ENCODE measurements at places on chromosomes 6 and 20.

- no peak for DNase-seq
Measured at GRCh38 chr20:54514028-54514607, 38.7 kb downstream of the DOK5 start.

- DNase-seq: no peak
Measured at GRCh38 chr6:75118925-75119515, 86.8 kb downstream of the COL12A1 start.

DNA sequence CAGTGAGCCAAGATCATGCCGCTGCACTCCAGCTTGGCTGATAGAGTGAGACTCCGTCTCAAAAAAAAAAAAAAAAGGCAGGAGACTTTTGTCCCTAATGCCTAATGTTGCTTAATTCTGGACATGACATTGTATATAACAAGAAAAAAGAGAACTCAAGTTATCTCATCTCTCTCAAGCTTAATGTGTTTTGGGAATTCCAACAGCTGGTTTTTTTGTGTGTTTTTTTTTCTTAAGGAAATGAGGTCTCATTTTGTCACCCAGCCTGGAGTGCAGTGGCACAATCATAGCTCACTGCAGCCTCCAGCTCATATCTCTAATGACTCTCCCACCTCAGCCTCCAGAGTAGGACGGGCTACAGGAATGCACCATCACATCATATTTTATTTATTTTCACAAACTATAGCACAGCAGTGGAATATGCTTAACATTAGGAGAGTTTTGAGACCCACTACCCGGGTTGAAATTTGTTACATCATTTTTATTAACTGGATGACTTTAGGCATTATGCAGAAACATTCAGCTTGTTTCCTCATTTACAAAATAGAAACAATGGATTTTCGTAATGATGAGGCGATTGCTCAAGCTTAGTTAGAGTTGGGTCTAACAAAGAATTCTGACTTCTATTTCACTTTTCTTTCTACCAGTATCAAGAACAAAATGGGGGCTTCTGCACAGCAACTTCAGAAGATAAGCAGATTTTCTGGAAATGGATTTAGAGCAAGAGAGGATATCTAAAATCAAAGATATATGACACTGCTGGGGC, 104.1 kb upstream of the BTN3A2 start:
- no peak for DNase-seq

DNA sequence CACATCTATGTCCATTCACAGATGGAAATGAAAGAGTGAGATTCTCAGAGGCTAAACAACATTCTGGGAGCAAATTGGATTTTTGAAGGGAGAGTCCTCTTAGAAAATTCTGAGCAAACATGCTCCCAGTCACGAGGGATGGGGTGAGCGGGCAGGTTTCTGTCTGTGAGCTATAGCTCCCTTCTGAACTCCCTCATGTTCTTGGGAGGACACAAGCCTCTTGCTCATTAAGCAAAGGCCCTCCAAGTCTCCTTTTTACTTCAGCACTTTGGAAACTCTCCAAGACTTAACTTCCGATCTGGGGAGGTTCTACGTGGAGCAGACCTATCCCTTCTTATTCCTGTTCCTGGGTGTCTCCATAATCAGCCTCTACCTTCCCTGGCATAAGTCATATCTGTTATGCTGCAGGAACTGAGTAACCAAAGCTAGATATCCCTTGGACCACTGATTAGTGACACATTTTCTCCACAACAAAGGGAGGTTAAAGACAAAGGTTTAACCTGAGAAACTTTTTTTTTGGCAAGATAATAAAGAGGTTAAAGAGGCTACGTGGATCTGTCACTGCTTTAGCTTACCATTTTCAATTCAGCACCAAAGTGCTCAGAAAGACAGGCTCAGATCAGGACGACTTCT, 33.0 kb upstream of the SMIM29 start:
- no peak for DNase-seq

DNA sequence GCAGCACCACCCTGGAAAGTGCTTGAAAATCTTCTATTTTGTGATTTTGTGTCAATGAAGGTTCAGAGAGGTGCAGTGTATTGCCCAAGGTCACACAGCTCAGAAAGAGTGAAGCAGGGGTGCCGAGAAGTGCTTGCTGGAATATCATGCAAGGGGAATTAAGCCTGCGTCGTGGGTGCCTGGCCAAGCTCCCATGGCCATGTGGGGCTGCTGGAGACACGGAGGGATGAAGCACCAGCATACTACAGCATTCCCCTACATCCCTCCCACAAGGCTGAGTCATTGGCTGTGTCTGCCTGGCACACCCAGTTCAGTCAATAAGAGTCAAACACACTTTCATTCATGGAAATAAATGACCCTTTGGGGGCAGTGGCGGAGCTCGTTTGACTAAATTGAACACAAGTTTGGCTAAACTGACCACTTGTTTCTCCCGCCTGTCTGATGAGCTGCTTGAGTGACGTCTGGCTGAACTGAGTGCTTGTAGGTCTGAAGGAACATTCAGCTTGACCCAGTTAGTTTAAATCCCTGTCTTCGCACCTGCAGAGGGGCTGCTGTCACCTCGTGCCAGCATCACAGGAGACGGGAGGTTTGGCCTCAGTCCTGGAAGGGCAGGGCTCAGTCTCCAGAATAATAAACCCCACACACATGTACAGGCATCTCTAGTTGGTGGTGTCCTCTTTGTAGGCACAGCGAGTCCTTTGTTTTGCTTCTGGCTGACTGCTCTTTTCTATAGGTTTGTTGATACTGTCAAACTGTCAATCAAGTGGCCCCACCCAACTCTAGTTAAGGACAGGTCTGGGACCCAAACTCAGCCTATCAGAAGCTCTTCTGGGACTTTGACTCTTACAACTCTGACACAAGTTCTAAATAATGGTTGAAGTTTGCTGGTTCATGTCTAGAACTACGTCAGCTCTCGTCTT, 8.4 kb upstream of the TGM2 start:
- peak; percentile 85 for DNase-seq

- no peak for DNase-seq
Measured at GRCh38 chr6:153334121-153334520, 203.0 kb upstream of the RGS17 start.

DNA sequence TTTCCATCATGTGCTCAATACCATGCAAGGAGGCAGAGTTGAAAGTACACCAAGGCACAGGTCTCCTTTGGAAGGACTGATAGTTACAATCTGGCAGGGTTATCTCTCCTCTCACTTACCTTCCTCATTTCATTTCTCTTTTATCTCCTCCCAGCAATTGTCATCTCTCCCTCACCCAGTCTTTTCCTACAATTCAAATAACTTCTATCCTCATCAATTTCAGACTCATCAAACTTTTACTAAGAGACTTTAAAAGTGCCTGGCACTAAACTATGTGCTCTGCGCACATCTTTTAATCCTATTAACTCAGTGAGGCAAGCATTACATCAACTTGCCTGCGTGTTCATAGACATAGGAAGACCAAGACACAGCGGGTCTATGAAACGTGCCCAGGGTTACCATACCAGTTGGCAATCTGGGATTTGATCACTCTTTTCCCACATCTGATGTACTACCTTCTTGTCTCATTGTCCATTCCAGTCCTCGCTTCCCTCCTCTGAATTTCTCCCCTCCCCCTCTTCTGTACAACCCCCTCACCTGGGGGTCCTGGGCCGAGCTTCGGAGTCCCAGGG, 1.2 kb downstream of the VARS1 start:
- no peak for DNase-seq

DNA sequence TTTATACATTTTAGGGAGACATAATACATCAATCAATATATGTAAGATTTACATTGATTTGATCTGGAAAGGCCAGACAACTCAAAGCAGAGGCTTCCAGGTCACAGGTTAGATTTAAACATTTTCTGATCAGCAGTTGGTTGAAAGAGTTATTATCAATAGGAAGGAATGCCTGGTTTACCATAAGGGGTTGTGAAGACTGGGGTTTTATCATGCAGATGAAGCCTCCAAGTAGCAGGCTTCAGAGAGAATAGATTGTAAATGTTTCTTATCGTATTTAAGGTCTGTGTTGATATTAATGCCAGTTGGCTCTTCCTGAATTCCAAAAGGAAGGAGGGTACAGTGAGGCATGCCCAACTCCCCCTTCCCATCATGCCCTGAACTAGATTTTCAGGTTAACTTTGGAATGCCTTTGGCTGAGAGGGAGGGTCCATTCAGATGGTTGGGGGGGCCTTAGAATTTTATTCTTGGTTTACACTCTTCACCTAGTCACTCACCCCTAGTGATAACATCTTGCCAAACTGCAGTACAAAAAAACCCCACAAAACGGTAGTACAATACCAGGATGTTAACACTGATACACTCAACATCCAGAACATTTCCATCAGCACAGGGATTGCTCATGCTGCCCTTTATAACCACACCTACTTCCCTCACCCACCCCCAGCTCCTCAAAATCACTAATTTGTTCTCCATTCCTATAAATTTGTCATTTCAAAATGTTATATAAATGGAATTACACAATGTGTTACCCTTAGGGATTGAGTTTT, 259.6 kb upstream of the PLN start:
- no peak for DNase-seq

- DNase-seq: no peak
Measured at GRCh38 chr6:170093276-170093657, 197.6 kb downstream of the DLL1 start.

DNA sequence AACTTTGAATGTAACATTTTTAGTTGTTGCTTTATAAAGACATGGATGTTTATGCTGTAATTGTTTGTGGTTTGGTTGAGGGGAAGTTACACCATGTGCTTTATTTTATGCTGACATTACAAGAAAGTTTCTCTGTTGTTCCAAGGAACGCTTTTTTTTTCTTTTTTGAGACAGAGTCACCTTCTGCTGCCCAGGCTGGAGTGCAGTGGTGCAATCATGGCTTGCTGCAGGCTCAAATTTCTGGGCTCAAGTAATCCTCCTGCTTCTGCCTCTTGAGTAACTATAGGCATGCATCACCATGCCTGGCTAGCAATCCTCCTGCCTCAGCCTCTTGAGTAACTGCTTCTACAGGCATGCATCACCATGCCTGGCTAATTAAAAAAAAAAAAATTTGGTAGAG, 21.0 kb upstream of the IFNGR1 start:
- DNase-seq: no peak

DNA sequence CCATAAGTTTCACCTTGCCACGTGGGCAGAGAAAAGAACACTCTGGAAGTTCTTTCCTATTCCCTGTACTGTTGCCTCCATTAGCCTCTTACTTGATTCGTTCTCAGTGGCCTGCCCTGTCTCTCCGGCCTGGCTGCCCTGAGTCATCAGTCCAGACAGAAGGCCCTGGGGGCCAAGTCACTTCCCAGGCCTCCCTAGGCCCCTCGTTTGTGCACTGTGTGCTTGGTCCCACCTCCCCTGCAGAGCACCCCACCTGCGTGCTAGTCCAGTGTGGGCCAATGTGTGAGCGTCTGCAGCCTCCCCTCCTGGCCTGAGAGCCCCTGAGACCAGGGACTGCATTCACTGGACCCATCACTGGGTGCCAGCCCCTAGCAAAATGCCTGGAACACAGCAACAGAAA, 191.2 kb upstream of the RREB1 start:
- no peak for DNase-seq

- no peak for DNase-seq
Measured at GRCh38 chr20:14198416-14198815, 139.0 kb downstream of the FLRT3 start.

DNA sequence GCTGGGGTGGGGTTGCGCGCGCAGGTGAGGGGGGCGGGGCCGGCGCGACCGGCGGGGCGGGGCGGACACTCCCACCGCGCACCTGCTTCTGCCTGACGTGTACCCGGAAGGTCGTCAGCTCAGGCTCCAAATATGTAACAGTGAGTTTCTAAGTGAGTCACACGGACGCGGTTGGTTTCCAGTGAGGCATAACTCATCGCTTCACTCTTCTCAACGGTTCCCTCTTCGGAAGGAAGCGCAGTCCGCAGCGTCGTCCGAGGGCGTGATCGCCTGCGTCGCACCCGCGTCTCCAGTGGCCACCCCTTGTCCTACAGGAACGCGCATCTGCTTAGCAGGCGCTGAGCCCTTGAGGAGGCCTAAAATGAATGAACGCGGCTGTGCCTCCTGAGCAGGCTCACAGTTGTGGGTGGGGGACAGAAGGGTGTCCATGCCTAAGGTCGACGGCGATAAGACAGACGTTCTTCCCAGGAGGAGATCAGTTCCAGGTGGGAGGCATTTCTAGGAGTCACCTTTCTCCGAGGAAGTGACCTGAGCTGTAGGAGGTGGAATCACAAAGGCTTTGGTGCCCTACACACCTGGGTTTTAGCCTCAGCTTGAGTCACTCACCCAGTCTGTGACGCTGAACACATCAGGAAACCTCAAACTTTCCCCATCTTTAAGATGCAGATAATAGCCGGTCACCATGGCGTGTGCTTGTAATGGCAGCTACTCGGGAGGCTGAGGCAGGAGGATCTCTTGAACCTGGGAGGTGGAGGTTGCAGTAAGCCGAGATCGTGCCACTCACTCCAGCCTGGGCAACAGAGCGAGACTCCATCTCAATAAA, 50.9 kb upstream of the EZR start:
- DNase-seq: peak; percentile 95

- DNase-seq: no peak
Measured at GRCh38 chr6:170368544-170368943, 62.0 kb downstream of the FAM120B start.

DNA sequence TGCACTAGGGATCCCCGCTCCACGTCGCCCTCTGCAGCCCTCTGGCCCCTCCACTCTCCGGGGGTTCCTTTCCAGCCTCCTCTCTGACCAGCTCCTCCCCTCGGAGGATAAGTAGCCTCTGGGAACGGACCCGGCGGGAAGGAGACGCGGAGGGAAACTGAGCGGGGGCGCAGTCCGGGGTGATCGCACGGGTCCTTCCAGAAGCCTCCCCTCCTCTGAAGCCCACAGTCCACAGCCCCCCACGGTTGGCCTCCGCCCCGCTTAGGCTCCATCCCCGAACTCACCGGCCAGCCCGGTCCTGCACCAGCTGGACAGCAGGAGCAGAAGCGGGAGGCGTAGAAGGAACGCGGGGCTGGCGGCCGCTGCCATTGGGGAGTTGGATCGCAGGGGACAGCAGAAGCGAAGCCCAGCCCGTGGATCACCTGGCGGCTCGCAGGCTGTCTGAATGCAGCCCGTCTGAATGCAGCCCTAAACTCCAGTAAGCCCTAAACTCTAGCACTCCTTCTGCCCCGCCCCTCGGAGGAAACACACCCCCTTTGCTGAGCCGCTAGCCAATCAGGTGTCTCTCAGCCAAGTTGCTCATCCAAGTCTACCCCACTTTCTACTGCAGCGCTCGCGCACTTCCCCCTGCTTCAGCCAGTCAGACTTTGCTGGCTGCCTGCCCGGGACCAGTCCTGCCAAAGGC, at the start of gene RAET1G:
Gene RAET1G (minus strand): TSS at position 480 of the 685 bp plus-strand sequence. CDS start 111 bp downstream, at position 369.
- DNase-seq: peak; percentile 80

- DNase-seq: no peak
Measured at GRCh38 chr20:33645396-33645795, 16.7 kb upstream of the C20orf144 start.

GRCh38 chr6:27238010-27238983, 9.2 kb upstream of the PRSS16 start:
- DNase-seq: no peak

- no peak for DNase-seq
Measured at GRCh38 chr20:37350649-37351574, 5.0 kb downstream of the SRC start.

GRCh38 chr6:143313163-143313562, 137.3 kb downstream of the ADAT2 start:
- no peak for DNase-seq

- no peak for DNase-seq
Measured at GRCh38 chr6:121881974-121882667, 446.7 kb downstream of the GJA1 start.
